ENCODE measurements at places on chromosomes 4 and X. TPM values are rescaled to one million over a fixed set of nuclear protein-coding genes. Genes with fewer than 3 reads are reported as not detected.
A peak's percentile ranks its signal among the peaks of the same experiment; 100 is the strongest.

GRCh38 chr4:142817442-142817841 is 28.7 kb downstream of the INPP4B start:
- DNase-seq = no peak

DNA sequence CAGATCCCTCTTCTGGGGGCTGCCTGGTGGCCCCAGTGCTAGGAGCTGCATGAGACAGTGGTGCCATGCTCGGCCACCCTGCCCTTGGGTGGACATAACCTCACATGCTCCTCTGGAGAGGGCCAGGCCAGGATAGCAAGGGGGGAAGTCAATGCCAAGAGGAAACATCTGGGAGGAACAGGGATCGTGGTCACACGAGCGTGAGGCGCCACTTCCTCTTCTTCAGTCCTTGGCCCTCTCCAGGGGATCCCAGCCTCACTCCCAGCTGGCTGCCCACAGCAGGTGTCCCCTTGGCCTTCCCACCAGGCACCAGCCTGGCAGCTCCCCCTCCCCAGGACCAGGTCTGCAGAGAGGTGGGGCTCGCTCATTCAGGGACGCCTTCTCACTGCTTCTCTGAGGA is 28.6 kb downstream of the TBC1D14 start:
- DNase-seq = no peak

GRCh38 chr4:65217179-65217578 is 453.1 kb downstream of the EPHA5 start:
- DNase-seq = no peak

DNA sequence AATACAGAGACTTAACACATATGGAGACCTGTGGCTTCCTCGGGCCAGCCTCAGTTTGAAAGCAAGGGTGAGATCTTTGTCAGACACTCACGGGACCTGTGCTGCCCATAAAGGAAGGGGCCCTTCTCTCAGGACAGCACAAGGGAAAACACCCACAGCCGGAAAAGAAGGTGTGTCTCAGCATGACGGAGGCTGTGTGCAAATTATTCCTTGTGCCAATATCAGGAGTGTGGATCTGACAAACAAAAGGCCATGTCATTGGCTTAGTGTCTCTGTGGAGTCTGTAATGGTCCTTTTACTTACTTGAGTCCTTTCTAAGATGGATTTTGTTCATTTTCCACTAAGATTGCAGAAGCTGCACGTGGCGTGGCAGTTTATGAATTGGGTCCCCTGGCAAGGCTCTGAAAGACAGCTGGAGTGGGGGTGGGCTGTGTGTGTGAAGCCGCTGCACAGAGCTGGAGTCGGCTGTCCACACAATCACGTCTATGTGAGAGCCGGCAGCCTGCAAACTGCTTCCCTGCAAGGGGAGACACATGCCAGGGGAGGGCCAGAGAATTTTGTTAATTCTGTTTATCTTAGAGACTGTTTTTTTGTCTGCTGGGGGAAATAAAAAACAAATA is 1.9 kb downstream of the ENPP6 start:
- no peak for DNase-seq

- no peak for DNase-seq
Measured at GRCh38 chr4:47390428-47391125, 72.9 kb downstream of the COMMD8 start.

GRCh38 chr4:30380404-30380998 is 339.7 kb upstream of the PCDH7 start:
- no peak for DNase-seq

GRCh38 chrX:104697294-104697693 is 131.3 kb downstream of the IL1RAPL2 start:
- DNase-seq = no peak

DNA sequence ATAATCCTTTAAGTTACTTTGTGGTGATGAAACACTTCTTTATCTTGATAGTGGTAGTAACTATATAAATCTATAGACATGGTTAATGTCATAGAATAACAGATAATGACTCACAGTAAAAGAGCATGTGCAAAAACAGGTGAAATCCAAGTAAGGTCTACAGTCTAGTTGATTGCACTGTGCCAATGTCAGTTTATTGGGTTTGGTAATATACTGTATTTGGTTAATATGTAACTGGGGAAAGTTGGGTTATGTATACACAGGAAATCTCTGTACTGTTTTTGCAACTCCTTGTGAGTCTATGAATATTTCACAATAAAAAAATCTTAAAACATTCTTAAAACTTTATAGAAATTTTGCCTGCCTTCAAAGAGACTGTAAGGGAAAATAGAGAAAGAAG is 1067.6 kb upstream of the FTHL17 start:
- no peak for DNase-seq

DNA sequence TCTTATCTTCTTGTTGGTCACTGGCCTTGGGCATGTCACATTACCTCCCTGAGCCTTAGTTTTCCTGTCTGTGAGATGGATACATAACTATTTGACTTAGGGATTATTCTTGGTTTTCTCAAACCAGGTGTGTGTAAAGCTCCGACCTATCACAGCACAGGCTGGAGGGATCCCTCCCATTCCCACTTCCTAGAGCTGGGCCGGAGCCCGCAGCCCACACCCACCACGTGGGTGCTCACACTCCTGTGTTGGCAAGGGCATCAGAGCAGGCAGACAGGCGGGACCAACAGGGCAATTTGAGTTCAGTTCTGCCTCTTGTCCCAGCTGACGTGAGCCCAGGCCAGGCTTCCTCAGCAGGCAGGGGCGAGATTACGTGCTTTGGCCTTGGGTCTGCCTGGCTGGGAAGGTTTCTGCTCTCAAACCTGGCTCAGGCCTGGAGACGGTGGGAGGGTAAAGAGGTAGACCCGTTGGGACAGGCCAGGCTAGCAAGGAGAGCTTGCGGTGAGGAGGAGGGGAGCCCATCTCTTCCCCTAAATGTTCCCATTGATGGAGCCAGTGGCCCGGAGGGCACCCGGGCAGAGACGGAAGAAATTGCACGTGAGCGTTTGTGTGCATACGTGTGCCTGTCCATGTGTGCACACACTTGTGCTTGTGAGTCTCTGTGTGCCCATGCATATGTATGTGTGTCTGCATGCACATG is 734 bp upstream of the SH3TC1 start:
- DNase-seq = no peak

DNA sequence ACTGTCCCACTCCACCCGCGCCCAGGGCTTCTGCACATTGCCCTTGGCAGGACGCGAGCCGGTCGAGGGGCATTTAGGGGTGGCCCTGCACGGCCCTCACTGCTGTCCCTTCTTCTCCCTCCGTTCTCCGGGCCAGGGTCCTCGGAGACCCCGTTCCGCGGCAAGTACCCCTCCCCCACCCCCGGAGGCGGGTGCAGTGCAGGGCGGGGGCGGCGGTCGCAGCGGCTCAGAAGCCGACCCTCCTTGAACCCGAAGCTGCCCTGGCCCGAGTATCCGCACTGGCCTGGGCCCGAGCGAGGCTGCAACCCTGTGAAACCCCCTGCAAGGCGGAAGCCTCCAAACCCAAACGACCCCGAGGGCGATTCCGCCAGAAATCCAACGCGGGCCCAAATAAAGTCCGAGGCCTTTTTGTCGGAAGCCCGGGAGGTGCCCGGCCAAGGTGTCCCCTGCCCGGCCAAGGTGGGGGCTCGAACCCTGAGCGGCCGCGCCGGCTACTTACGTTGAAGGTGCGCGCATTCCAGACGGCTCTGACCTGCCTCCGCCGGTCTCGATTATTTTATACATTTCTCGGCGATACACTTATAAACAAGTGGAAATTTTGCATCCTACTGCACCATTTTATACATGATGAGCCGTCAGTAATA is 53.1 kb upstream of the TMEM33 start:
- no peak for DNase-seq

DNA sequence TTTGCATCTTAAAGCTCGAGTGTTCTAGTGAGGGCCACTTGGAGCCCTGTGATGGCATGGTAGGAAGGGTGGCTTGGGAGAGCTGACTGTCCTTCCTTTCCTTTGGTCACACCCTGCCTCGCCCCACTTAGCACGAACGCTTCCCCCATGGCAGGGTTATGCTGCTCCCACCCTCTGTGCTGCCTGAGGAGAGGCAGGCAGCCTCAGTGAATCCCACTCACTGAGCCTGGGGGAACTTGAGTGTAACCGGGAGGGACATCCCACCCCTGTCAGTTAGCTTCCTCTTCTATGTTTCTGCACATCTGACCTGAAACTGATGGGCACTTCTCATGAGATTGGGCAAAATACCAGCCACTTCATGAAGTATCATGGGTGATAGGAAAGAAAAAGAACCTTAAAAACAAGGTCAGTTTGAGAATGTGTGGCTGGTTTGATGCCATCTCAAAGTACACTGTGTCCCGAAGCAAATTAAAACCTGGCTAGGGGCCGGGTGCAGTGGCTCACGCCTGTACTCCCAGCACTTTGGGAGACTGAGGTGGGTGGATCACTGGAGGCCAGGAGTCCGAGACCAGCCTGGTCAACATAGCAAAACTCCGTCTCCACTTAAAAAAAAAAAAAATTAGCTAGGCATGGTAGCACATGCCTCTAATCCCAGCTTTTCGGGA is 10.1 kb downstream of the TKTL1 start:
- no peak for DNase-seq

- no peak for DNase-seq
Measured at GRCh38 chrX:21838937-21839333, 482 bp upstream of the MBTPS2 start.

DNA sequence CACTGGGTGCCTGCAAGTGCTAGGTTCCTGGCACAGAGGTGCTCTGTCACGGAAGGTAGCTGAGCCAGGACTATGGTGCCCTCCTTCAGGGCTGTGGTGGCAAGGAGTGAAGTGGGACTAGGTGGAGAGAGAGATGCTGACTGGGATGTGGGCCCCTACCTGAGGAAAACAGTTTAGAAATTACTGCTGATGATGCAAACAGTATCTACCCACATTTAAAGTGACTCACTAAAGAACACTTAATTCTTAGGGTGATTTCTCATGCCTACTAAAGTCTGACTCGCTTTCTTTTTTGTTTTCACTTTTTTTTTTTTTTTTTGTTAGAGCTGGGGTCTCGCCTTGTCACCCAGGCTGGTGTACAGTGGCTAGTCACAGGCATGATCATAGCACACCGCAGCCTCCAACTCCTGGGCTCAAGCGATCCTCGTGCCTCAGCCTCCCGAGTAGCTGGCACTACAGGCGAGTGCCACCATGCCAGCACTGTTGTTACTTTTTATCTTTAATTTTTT is 3.1 kb downstream of the ZNF185 start:
- DNase-seq = no peak

GRCh38 chrX:96919672-96920071 is 36.0 kb downstream of the RPA4 start:
- DNase-seq = no peak

DNA sequence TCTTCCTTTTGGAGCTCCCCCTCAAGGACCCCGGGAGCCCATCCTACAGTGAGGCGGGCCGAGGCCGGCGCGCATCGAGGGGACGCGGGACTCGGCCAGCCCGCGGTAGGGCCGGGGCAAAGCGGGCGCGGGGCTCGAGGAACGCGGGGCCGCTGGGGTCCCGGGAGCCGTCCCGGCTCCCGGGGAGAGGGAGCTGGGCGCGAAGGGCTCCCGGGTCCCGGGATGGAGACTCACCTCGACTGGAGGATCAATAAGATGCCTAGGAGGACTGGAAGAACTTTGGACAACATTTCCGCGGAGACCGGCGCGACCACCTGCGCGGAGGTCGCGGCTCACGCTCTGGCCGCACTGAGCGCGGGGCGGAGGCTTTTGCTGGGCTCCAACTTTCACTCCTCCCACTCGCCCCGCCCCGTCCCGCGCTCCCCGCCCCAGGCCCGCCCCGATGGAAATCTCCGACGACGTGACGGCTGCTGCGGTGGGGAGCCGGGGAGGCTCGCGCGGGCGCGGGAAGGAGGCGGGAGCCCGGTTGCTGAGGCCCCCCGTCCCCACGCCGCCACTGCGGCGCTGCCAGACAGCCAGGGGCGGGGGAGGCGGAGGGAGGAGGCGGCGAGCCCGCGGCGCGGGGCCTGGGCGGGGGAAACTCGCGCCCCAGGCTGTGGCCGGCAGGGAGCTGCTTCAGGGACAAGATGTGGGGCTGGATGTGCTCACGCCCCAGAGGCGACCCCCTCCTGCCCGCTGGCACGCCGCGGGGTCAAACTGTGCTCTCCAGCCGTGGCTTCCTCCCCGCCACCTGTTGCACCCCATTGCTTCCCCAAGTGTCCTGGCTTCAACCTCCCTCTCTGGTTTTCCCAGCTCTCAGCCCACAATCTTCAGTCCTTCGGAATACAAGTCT is at the start of gene GABRE:
Gene GABRE (minus strand): TSS at position 341 of the 892 bp plus-strand sequence. CDS start 51 bp downstream, at position 290.
- DNase-seq = peak; percentile 18

GRCh38 chrX:55026143-55026542 is 4.6 kb downstream of the ALAS2 start:
- DNase-seq = no peak

- no peak for DNase-seq
Measured at GRCh38 chrX:856566-857290, 226.1 kb downstream of the SHOX start.

GRCh38 chrX:110182362-110182761 is 135.5 kb downstream of the AMMECR1 start:
- no peak for DNase-seq

- no peak for DNase-seq
Measured at GRCh38 chr4:108113229-108113628, 55.5 kb downstream of the LEF1 start.

DNA sequence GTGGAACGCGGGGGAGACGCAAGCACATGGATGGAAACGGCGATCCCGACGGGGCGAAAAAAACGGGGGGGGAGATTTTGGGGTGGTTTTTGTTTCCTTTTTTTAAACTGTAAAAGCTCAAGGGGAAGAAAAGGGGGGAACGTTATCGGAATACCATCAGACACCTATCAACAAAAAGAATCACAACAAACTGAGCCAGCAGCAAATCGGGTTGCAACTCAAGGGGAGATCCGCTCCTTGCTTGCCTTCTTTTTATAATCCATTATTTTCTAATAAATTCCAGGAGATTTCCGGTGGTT is 616 bp downstream of the MAML3 start:
- DNase-seq = no peak

DNA sequence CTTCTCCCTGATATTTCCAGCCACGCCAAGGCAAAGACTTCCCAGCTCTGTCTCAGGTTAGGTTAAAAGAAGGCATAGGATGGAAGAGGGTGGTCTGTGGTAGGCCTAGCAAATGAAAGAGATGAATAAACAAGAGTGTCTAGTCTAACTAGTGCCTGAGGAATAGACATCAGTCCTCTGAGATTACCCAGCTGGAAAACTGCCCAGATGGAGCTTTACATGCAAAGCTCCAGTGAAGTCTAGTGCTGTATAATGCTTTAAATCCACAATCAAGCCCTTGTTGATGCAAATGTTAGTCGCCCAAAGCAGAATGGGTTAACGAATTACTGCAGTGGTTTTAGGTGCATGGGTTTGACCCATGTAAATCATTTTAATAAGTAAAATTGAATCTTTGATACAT is 24.8 kb upstream of the GUCY1B1 start:
- no peak for DNase-seq

The FABP2 gene
- not detected for total RNA-seq

The MUC7 gene
- not detected for total RNA-seq

The TLR7 gene
- 0.05 TPM for total RNA-seq

The HSFX2 gene
- total RNA-seq = not detected

The FGG gene
- total RNA-seq = 14.0 TPM

The RAB39B gene
- 4.8 TPM for total RNA-seq

The MND1 gene
- 9.7 TPM for total RNA-seq

The ENAM gene
- 0.09 TPM for total RNA-seq

The GPC3 gene
- 197 TPM for total RNA-seq

The RNF150 gene
- total RNA-seq = 23.1 TPM

The FHL1 gene
- total RNA-seq = 3.0 TPM

All from progenitor cell of endocrine pancreas (in vitro differentiated cells).